ENCODE measurements at places on chromosomes 1 and 21.

GRCh38 chr1:203289982-203290260 is 15.4 kb upstream of the BTG2 start:
- no peak for DNase-seq

GRCh38 chr1:204230211-204230610 is 16.4 kb upstream of the GOLT1A start:
- no peak for DNase-seq

- no peak for DNase-seq
These were observed 44.6 kb downstream of the SLX9 start for GRCh38 chr21:44984428-44984791.

GRCh38 chr1:153490272-153491051 is 30.0 kb upstream of the S100A7 start:
- no peak for DNase-seq

GRCh38 chr1:28792644-28793121 is 19.3 kb upstream of the OPRD1 start:
- DNase-seq: peak; percentile 45

DNA sequence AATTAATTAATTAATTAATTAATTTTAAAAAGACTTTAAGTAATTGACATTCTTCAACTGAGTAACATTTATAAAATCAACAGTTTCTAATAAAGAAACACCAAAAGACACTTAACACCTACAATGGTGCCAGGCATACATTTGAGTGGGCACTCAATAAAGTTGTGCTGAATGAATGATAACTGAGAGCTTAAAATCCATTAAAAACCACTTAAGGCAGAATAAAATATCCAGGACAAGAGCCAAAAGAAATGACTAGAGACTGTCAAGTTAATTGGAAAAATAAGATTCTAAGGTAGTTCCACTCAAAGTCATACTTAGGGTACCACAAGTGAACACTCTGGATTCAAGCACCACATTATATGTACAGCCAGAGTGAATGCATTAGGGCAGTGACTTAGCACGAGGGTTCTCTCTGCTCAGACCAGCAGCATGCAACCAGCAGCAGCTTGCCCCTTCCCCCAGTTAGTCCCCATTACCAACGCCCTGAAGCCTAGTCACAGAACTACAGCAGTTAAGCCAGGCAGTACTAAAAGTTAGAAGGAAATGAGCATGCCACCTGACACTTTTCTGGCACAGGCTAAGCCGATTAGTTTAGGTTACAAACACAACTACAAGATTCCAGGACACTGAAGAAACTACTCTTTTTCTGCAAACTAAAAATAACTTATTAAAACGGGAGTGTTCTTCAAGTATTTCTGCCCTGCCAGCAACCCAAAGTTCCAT is 46.5 kb downstream of the LUZP1 start:
- peak; percentile 44 for DNase-seq

DNA sequence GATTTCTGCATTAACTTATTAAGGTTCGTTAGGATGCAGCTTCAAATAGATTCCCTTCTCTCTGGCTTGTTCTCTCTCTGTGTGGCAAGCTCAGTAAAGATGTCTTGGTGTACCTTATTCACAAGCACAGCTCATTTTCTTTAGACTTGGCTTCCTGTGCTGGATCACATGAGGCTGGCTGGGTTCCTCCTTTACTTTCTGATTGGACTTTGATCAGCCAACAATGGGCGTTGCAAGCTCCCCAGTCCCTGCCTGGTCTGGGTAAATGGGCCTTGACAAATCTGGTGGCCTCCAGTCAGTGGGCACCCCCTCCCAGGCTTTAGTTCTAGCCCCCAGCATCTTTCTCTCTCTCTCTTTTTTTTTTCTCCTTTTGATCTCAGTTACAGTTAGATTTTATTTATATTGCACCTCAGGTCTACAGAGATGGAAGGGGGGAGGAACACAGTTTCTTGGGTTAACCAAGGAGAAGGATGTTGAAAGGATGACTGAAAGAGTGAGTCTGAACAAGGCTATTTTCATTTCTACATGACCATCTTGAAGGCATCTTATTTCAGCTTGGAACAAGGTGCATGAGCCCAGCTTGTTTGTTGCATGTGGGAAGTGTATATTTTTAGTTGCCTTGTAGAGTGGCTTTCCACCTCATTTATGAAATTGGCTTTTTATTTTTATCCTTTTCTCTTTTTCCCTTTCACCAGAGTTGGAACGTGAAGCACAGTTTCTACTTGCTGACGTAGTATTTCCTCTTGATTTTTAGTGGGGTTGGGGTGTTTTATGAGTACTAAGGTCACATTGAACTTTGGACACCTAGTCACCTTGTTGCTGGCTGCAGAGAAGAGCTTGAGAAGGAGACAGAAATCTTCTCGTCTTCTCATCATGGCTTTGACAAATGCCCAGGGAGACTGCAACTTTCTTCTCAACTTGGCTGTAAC is 77.1 kb downstream of the PBX1 start:
- DNase-seq: no peak

- DNase-seq: no peak
These were observed 347.2 kb downstream of the DISC1 start for GRCh38 chr1:231973830-231974229.

DNA sequence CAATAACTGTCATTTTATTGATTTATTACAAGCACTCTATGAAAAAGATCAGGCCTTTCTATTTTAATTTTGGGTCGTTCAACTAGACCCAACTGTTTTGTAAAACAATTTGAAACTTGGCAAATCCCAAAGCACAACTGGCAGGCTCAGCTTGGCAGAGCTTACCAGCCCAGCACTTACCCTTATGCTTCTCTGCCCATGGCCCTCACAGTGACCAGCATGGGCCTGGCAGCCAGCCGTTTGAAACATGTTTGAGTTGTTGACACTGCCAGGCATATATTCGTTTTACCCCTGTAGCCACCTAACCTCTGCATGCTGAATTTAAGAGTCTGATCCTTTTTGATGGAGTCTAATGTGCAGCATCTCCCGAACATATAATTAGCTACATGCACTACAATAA is 796.7 kb upstream of the ADGRL2 start:
- DNase-seq: no peak

GRCh38 chr21:23690316-23690715 is 1917.0 kb downstream of the MRPL39 start:
- no peak for DNase-seq

DNA sequence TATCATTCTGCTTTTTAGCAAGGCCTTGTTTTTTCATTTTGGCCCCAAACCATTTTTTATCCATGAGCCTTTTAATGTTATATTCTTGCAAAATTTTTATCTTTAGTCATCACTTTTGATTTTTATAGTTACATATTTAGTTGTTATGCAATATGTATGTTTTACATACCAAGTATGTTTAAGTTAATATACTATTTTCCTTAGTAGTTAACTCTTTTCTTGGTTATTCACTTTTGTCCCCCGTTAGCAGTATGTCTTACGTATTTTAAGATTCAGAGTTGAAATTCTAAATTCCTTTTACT is 44.5 kb downstream of the MAGI3 start:
- DNase-seq: no peak

DNA sequence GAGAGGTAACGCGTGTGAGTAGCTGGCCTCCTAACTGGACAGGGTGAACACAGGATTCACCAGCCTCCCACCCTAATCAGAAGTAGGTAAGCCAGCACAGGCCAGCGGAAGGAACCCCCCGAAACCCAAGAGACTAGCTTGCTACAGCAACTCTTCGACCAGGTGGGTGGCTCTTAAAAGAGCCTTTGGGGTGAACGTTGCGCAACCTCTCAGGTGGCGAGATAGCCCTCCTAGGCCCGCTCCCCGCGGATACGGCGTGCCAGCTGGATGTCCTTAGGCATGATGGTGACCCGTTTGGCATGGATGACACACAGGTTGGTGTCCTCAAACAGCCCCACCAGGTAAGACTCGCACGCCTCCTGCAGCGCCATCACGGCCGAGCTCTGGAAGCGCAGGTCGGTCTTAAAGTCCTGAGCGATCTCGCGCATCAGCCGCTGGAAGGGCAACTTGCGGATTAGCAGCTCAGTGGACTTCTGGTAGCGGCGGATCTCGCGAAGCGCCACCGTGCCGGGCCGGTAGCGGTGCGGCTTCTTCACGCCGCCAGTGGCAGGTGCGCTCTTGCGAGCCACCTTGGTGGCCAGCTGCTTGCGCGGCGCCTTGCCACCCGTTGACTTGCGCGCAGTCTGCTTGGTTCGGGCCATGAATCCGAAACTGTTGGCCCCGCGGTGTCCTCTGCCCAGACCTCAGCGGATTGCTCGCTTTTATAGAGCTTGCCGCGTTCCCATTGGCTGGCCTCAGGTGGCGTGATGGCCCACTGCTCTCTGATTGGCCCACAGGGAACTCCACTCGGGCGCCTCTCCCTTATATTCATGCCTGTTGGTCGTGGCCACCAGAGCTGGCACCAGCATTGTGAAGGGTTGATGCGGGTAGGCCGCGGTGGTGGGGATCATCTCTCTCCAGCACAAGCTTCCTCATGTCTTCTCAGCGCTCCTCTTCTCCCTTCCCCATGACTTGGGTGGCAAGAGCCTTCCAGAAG is 8.3 kb upstream of the TRIM17 start:
- no peak for DNase-seq

GRCh38 chr21:45894450-45894825 is 87.1 kb upstream of the COL6A1 start:
- DNase-seq: no peak

- peak; percentile 96 for DNase-seq
These were observed 8.7 kb upstream of the GPR161 start for GRCh38 chr1:168145184-168146159.

DNA sequence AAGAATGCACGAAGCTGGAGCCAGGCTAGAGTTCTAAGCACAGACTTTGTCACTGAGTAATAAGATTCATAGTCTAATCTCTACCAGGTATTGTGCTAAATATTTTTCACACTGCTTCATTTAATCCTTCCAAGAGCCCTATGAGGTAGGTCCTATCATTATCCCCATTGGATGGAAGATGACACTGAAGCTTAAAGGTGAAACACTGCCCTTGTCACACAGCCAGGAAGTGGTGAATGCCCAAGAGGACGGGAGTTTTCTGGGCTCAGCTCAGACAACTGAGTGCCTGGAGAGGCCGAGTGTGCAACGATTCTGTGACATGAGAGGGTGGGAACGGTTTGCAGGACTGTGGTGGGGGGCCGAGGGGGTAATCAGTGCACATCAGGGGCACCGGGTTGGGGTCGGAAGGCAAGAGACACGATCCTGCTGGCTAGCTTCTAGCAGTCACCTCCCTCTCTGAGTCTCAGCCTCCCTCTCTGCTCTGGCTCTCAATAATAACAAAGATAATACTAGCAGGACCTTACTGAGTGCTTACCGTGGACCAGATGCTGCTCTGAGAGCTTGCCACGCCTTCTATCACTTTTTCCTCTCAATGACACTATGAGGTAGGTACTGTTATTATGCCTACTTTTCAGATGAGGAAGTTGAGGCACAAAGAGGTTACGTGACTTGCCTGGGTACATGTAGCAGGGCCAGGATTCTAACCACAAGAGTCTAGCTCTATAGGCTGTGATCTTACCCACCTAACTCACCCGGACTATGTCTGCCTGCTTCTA is 12.4 kb downstream of the KCNQ4 start:
- DNase-seq: no peak

DNA sequence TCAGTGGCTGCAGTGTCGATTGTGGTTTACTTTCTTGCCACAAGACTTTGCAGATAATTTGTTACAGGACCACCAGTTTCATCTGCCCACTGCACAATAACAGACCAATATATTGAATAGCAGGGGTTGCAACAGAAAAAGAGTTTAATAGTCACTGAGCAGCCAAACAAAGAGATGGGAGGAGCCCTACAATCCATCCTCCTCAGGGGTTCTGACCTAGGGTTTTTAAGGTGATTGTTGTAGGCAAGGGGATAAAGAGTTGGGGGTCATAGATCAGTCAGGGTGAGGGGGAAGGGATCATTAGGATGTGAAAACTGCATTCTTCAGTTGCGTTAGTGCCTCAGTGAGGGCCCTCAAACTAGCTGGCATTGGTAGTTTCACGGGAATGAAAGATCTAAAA is 110.7 kb upstream of the OLFM3 start:
- peak; percentile 21 for DNase-seq

GRCh38 chr21:39265603-39266002 is 47.8 kb downstream of the BRWD1 start:
- no peak for DNase-seq

GRCh38 chr1:107829036-107829770 is 135.8 kb downstream of the VAV3 start:
- no peak for DNase-seq

DNA sequence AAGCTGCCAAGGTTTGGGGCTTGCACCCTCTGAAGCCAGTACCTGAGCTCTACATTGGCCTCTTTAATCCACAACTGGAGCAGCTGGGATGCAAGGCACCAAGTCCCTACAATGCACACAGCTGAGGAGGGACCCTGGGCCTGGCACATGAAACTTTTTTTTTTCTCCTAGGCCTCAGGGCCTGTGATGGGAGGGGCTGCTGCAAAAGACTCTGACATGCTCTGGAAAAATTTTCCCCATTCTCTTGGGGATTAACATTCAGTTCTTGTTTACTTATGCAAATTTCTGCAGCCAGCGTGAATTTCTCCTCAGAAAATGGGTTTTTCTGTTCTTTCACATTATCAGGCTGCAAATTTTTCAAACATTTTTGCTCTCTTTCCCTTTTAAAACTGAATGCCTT is 1072.2 kb downstream of the BRINP3 start:
- DNase-seq: peak; percentile 76

- no peak for DNase-seq
These were observed 23.4 kb upstream of the ADARB1 start for GRCh38 chr21:45050797-45051489.

- no peak for DNase-seq
These were observed 11.3 kb upstream of the PPIE start for GRCh38 chr1:39727221-39727931.

GRCh38 chr1:203512848-203513584 is 19.1 kb downstream of the OPTC start:
- peak; percentile 94 for DNase-seq

DNA sequence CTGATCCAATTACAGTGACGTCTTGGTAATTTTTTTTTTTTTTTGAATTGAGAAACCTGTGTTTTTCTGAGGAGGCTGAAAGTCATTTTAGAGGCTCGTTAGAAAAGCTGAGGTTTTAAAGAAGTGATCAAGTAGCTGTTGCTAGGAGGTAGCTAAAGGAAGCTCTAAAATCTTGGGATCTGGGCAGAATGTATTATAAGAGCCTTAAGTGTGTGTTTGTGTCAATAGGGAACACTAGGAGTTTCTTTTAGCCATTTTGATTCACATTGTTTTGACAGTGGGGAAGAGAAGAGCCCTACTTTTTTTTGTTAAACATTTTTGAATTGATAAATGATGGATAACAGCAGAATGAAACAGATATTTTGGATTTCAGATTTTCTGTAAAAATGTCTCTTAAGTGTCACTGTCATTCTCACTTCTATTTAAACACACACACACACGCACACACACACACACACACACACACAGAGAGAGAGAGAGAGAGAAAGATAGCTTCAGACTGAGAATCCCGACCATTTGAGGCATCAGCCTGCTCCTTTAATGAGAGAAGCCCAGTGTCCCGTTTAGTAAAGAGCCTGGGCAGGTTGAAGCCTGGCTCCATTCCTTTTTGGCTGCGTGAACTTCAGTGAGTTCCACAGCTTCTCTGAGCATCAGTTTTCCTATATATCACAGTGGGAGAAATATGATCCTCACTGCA is 79.1 kb upstream of the GPR88 start:
- DNase-seq: no peak

All from mesendoderm (in vitro differentiated cells).